Stimulated activated CD4-positive, alpha-beta T cell treated with anti-CD3 and anti-CD28 coated beads, Interleukin-15, amount 100 ng/mL, for 1 hour (primary cell): ENCODE measurements at places on chromosomes 5 and 9.
A peak's percentile ranks its signal among the peaks of the same experiment; 100 is the strongest.

DNA sequence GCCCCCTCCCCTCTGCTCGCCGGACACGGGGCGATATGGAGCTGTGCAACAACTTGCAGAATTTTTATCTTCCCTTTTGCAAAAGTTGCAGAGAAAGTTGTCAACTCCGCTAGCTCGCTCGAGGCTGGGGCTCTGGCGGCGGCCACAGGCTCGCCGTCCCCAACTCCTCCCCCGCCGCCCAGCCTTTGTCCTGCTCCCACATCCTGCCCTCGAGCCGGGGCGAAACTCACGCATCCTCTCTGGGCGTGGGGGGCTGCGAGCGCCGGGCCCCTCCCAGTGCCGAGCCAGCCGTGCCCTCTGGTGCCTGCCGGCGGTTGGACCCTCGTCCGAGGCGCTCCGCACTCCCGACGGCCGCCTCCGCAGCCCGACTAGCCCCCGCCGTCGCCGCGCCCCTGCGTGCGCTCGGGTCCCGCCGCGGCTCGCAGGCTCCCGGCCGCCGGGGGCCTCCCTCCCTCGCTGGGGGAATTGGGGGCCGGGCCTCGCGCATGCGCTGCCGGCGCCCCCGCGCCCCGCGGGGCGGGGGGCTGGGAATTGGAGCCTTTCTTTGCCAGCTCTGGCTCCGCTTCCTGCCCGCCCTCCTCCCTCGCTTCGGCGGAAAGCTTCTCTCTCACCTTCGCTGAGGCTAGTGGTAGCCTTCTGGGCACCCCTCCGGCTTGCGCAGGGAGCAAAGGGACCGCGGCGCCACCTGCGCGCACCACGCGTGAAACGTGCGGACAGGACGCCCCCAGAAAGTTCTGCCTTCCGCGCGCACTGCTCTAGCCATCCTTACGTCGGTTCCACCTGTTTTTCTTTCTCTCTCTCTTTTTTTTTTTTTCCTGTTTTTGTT is at the start of gene CCNJL:
Gene CCNJL, minus strand, starts transcription at position 431 of the 826 bp plus-strand sequence. CDS start 641 bp downstream, outside the sequence.
- DNase-seq: no peak

GRCh38 chr9:86605303-86605702 is 251.1 kb upstream of the TUT7 start:
- no peak for DNase-seq

GRCh38 chr9:119283078-119283794 is 86.0 kb downstream of the BRINP1 start:
- DNase-seq: no peak

GRCh38 chr5:154937718-154938466 is at the start of gene GEMIN5:
Gene GEMIN5 (minus strand): TSS chr5:154938211. CDS start chr5:154938133, 78 bp downstream.
- peak; percentile 79 for DNase-seq

DNA sequence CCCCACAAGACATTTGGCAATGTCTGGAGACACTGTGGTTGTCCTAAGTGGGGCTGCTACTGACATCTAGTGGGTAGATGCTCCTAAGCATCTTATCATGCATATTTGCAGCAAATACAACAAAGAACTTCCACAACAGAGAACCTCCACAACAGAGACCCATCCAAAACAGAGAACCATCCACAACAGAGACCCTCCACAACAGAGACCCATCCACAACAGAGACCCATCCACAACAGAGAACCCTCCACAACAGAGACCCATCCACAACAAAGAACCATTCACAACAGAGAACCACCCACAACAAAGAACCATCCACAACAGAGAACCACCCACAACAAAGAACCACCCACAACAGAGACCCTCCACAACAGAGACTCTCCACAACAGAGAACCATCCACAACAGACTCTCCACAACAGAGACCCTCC is 32.8 kb downstream of the ARPC5L start:
- no peak for DNase-seq
